ENCODE measurements at places on chromosomes 3 and 15. TPM values are rescaled to one million over a fixed set of nuclear protein-coding genes. Genes with fewer than 3 reads are reported as not detected.

CHRFAM7A gene
- 0.81 TPM for total RNA-seq

OR5K2 gene
- total RNA-seq, result not detected

SLC12A1 gene
- total RNA-seq, result not detected

DNA sequence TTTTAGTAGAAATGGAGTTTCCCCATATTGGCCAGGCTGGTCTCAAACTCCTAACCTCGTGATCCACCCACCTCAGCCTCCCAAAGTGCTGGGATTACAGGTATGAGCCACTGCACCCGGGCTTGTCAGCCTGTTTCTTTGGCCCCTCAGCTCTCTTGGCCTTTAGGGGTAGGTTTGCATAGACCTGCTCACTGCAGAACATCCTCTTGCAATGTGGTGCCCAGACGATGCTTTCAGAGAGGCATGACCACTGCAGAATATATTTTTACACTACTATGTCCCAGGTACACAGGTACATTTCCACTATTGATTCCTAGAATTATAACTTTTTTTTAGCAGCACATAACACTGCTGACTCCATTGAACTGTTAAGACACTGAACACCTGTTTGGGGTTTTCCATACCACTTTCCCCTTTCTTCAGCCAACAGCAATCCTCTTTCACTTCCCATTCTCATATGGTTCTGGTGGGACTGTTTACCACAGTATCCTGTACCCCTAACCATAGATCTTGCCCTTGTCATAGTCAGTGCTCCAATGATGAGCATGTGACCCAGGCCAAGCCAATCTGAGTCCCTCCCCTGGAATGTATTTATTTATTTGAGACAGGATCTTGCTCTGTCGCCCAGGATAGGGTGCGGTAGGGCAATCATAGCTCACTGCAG is 21.1 kb downstream of the CCDC32 start:
- DNase-seq, result no peak

DNA sequence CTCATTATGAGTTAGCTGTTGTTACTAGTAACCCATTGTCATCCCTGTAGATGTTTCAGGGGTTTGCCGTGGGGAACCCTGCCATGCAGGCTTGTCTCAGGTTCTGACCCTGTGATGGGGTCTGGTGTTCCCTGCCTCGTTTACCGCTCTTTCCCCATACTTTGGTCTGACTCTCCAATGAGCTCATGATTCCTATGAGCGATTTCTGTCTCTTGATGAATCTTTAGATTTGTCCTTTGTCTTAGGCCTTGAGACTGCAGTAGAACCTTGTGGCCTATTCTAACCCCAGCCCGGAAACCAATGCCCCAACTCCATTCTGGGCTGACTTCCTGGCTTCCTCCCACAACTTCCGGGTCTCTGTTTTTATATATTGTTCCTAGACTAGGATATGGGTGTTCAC is 11.3 kb upstream of the IQGAP1 start:
- DNase-seq, result no peak

RASGRP1 gene
- total RNA-seq, result 0.28 TPM

CHST13 gene
- not detected for total RNA-seq

DNA sequence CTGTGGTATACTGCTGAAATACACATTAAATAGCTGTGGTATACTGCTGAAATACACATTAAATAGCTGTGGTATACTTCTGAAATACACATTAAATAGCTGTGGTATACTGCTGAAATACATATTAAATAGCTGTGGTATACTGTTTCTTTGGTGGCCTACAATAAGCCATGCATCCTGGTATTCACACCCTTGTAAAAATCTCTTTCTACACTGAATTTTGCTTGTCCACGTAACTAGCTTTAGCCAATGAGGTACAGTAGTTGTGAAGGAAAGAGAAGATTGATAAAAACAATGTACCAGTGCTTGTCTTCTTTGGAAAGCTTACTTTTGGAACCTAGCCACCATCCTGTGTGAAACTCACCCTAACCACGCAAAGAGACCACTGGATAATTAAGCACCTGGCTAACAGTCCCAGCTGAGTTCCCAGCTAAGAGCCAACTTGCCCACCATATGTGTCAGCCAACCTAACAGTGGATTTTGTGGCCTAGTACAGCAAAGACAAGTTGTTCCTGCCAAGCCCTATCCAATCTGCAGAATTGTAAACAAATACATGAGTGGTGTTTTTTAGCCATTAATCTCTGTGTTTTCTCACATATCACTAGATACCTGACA is 103.4 kb upstream of the MELTF start:
- no peak for DNase-seq

Measured in ovary (tissue), 10 donors.